Stimulated activated CD4-positive, alpha-beta T cell treated with anti-CD3 and anti-CD28 coated beads, Interleukin-1b, Interleukin-23, amount 100 ng/mL, for 24 hours (primary cell): ENCODE measurements at places on chromosomes 1 and 21.
A peak's percentile ranks its signal among the peaks of the same experiment; 100 is the strongest.

- DNase-seq = peak; percentile 79
Measured at GRCh38 chr1:226125097-226125630, 61.4 kb downstream of the ACBD3 start.

DNA sequence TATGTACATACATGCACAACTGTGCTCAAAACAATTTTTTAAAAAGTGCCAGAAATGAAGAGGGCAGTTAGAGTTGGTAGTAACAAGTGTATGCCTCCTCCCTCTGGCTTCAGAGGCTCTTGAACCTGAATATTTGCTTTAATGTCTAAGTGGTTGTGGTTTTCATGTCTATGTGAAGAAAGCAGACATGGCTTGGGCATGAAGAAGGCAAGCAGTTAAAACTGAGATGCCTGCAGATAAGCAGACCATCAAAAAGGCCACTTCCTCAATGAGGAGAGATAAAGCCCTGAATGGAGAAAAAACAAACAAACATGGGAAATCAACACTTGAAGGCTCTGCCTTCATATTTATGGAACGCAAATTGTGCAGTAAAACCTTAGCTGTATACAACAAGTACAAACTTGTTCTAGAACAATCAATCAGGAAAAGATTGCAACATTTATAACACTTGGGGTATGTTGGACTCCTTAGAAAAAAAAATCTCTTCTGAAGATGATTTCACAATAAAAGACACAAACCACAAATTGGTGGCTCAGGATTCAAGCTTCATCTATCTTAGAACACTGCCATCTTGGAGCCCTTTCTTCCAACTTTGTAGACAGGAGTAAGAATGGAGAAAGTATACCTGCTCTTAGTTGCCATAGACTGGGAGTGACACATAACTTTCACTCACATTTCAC, 52.7 kb upstream of the PLA2G4A start:
- no peak for DNase-seq

DNA sequence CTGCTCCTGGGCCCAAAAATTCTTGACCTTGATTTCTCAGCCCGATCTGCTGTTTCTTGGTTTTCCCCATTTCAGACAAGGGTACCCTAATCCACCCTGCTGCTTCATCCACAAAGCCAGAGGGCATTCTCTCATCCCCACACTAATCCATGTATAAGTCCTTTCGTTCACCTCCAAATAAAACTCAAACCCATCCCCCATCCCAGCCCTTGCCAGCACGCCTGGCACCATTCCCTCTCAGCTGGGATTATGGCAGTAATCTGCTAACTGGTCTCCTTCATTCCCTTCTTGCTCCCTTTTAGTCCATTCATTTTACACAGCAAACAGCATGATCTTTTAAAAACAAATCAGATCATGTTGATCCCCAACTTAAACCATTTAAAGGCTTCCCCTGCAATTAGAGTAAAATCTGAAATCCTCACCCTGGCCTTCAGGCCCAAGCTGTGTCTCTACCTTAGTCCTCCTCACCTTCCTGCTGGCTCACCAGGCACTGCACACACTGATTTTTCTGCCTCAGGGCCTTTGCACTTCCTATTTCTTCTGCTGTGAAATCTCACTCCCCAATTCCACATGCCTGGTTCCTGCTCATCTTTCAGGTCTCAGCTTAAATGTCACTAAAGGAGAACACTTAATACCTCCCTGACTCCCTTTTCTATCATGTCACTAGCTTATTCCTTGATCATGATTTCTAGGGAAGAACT, 12.2 kb upstream of the TRNP1 start:
- no peak for DNase-seq

- DNase-seq = no peak
Measured at GRCh38 chr21:45532826-45533360, 9.3 kb downstream of the SLC19A1 start.

GRCh38 chr1:66452162-66452561, 81.8 kb upstream of the SGIP1 start:
- no peak for DNase-seq

DNA sequence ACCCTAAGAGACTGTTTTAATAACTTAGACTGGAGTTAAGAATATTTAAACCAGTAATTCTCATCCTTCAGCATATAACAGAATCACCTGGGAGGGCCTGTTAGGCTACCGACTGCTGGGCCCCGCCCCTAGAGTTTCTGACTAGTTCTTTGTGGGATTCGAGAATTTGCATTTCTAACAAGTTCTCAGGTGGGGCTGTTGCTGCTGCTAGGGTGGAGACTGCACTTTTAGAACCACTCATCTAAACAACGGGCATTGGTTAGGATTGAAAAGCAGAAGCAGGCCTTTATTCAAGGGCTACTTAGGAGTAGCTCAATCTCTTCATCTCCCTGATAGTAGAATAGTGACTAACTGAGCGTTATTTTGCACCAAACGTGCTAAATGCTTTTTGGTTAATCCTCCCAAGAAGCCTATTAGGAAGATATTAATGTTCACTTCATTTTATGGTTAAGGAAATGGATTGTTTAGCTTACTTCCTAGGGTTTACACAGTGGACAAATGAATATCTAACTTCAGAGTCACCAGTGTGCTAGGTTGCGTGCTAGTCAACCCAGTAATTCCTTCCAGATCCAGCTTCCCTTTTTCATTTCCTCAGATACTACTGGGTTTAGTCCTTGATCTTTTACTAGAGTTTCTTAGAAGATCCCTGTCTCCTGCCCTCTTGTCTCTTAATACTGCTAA, 31.1 kb upstream of the UAP1 start:
- DNase-seq = no peak

DNA sequence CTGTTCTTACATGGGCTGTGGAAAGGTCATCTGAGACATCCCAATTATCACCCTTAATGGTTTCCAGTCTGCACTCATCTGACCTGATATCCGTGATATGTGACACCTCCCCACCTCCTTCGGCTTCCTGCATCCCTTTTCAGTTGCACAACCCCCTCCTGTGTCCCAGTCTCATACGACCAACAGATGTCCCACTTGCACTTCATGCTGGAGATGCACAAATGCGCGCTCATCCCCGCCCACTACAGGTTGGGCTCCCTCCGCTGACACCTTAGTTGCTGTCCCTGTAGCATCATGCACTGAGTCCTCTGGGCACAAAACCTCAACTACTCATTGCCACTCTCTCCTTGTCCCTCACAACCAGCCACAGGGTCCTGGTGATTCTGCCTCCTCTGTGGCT, 94.4 kb downstream of the MIS18A start:
- no peak for DNase-seq

DNA sequence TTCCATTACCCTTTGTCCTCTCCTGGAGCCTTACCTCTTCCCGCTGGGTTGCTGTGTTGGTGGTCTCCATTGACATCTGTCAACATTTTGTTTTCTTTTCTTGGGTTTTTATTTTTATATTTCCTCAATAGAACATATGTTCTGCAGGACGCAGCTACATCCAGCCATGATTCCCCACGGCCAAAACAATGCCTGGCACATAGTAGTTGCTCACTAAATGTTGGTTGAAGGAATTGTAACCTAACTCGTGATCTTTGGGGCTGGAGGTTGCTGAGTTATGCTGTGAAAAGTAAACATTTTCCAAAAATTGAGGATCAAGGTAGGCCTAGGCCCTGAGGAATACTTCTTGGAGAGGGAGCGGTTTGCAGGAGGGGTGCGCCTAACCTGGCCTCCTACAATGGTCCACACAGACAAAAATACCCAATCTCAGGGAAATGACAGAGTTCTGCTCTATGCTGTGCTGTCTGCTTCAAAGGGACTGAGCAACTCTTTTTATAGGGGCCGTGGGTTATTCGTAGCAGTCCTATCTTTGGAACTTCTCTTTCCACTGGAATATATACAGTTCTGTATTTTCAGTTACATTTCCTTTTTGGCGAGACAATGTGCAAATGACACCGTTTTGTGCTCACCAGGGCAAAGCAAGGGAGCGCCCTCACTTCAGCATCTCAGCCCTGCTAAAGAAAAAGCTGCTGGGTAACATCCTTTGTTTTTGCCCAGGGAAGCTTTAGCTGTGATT, 1.4 kb downstream of the PDPN start:
- DNase-seq = no peak

GRCh38 chr1:226009650-226010044, 10.5 kb upstream of the SDE2 start:
- no peak for DNase-seq

GRCh38 chr1:53402891-53403655, 56.1 kb upstream of the DMRTB1 start:
- DNase-seq = no peak

GRCh38 chr1:24185076-24185475, 2.0 kb downstream of the IFNLR1 start:
- DNase-seq = no peak

DNA sequence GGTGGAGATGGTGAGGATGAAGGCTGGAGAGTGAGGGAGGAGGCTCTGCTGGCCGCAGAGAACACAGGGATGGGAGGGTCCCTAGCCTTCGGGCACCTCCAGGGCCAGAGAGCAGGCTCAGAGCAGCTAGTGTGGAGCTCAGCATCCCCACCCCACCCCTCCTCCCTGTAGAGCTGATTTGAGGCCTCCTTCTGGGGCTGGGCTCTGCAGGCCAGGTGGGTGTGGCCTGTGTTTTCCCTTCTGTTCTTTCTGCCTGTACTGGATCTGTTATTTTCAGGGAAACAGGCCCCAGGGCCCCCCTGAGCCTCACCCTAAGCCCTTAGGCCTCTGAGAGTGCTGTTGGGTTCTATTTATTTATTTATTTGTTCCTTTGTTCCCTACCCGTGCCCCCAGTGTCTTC, 44.8 kb downstream of the TMCC2 start:
- no peak for DNase-seq

GRCh38 chr1:226601456-226601855, 52.9 kb downstream of the STUM start:
- no peak for DNase-seq

GRCh38 chr1:16905110-16905867, 9.5 kb downstream of the RNU1-2 start:
- DNase-seq = no peak

- no peak for DNase-seq
Measured at GRCh38 chr21:45263534-45263933, 24.2 kb downstream of the POFUT2 start.

DNA sequence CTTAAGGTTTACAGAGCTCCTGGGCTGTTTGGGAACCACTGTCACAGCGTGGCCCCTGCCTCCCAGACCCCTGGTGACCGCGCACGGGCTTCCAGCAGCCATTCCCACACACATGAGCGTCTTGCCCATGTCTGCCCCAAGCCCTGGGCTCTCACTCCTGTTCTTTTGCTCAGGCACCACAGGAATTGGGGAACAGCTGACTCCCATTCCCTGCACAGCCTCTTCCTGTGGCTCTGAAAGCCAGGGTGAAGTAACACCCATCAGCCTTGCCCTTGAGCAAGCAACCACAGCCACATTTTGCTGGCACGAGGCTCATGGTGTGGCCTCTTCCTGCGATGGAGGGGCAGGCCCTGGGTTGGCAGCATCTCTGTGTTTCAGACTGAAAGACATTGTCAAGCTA, 14.3 kb upstream of the GPR157 start:
- no peak for DNase-seq

DNA sequence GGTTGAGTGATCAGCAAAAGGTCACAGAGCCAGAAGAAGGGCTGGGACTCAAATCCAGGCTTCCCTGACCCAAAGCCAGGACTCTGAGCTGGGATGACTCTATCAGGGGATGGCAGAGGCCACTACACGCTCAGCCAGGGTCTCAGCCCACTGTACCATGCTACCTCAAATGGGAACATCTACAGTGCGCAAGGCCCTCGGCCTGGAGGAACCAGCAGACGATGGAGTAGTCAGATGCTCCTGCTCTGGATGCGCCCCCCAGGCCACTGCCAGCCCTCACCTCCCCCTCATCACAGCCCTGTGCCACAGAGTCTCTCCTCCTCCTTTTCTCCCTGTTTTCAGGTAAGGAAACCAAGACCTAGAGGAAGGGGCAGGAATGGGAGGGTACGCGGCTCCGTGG, 39.0 kb downstream of the GLIS1 start:
- DNase-seq = no peak
